ENCODE measurements at places on chromosomes 3 and 15.

- no peak for DNase-seq
Measured at GRCh38 chr3:83628471-83628870, 1330.3 kb upstream of the CADM2 start.

- DNase-seq: no peak
Measured at GRCh38 chr15:49664716-49665115, 43.9 kb downstream of the DTWD1 start.

GRCh38 chr15:94236608-94237007 lies 5.2 kb downstream of the MCTP2 start:
- no peak for DNase-seq

DNA sequence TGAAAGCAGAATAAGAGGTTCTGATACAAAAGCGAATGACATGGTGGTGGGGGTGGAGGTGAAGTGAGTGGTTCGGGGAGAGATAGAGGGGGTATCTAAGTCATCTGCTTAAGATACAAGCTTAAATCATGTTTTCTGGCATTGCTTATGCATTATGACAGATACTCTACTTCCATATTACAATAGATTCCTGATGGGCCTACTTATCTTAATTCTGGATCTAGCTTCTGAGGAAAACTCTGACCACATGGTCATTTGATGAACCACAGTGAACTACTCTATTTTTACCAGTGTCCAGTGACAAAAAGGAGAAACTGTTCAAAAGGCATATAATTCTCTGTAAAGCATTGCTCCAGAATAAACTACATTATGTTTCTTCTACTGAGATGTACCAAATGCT lies 673.7 kb upstream of the CCDC54 start:
- DNase-seq: no peak

- no peak for DNase-seq
Measured at GRCh38 chr15:80568876-80569605, 126.1 kb upstream of the ABHD17C start.

DNA sequence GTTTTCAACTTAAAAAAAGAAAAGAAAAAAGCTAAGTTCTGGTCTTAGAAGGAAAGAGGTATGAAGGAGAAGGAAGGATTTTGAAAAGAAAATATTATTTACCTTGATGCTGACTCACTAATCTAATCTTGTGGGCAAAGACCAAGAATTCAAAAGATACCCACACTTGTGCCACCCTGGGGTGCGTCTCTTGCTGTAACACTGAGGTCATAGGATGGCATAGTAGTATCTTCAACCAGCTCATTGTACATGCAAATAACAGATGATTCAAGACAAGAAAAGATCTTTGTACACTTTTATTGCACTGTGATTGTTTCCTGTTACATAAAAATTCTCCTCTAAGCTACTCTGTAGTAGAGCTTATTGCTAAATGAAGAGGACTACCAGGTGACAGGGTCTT lies 17.3 kb downstream of the PLS1 start:
- no peak for DNase-seq

GRCh38 chr3:17355591-17355990 lies 386.8 kb downstream of the TBC1D5 start:
- DNase-seq: no peak

- DNase-seq: no peak
Measured at GRCh38 chr15:98131924-98132323, 171.4 kb downstream of the ARRDC4 start.

- no peak for DNase-seq
Measured at GRCh38 chr3:188432802-188433520, 279.0 kb downstream of the LPP start.

DNA sequence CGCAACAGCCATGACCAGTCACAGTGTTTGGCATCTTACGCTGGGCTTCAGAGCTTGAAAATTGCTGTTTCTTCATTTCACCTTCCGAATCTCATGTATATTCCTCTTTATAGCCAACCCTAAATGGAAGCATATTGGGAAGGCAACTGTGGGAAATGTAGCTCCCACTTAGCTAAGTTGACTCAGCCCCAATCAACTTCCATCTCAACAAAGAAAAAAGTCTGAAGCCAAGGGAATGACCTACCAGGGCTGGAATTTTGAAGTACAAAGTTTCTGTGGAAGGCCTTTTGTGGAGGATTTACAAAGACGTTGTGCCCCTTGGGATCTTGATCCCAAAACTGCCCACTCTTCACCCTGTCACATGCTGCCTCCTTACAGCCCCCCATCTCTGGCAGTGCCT lies 85.2 kb upstream of the OXTR start:
- DNase-seq: no peak

DNA sequence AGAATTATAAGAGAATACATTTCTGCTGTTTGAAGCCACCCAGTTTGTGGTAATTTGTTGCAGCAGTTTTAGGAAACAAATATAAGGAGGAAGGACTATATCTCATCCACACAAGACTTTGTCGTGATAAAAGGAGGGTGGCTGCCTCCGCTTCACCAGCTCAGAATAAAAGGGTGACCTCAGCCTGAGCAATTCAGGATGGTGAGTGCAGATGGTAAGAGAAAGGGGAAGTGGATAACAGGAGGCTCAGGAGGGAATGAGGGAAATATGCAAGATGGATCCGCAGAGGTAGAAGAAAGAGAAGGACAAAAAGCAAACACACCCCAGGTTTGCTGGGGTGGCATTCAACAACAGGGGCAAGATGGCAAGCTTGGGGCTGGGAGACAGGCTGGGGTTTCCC lies 108.1 kb upstream of the TNFAIP8L3 start:
- no peak for DNase-seq

DNA sequence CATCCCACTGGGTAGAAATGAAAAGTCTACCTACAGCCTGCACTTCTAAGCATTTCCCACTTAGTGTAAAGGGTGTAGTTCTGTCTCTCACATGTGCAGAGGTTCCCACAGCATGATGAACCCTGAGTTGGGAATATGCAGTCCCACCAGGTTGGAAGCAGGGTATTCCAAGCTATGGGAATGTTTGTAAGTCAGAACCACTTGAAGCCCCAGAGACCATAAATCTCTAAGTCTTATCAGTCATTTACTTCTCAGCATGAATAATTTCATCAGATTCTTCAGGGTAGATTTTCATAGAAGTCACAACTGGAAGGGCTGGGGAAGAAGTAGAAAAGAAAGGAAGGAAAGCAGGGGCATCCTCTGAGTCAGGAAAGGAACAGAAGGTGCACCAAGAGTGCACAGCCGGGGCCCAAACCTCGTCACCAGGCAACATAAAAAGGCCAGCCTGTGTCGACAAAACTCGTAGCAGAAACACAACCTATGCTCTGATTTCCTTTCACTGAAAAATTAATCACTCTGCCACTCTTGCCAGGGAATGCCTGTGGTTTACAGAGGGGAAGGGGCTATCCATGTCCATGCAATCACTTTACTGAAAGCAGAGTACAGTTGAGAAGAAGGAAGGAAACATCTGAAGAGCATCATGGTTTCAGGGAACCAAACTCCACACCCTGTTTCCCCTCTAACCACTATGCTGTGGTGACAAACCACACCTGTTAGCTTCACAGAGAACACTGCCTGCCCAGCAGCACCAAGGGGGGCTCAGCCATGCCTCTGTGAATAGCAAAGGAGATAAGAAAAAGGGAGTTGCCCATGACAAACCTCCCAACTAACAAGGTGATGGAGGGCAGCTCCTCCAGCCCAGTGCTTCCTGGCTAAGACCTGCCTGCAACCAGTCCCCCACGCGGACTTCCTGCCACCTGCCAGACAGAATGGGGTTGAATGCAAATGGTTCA lies 40.5 kb downstream of the SH3BP5 start:
- no peak for DNase-seq

DNA sequence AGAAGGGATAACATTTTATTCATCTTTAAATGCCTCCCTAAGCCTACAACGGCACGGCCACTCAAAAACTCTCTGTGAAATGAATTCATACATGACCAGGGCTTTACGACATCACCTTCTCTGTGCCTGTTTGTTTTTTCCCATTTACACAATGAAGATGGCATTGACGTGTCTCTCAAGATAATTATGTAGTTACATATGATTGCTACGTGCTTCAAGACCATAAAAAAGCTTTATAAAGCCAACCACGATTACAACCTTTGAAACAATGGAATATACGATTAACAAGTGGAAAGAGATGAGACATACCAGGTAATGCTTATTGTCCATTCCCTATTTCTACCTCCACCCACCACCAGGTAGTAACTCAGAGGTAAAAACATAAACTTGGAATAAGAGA lies 168.4 kb downstream of the P3H2 start:
- no peak for DNase-seq

DNA sequence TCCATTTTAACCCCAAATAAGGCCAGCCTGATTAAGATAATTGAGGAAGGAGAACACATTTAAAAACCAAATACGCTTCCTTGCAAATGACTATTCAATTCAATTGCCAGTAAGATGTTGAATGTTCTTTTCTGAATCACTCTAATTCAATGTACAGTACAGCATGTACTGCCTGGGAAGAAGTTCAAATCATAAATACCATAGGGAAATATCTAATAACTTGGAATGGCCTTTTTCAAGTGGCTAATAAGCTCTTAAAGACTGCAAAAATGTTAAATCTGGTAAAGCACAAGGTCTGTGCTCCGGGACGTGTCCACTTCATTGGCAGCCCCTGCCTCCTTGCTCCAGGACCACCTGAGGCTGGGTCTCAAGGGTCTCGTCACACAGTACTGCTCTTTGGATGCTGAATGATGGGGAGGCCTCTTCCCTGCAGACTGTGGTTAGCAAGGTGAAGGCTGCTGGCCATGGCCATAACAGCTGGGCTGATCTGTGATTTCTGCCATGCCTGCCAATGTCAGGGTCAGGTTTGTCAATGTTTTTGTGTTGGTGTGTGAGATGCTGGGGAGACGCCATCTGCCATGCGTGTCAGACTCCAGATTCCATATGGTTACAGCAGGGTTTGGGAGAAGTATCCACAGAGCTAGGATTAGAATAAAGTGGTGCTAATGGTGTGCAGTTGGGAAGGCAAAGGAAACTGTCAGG lies 300.5 kb downstream of the ADAMTS17 start:
- DNase-seq: no peak

- DNase-seq: no peak
Measured at GRCh38 chr15:45857291-45857690, 222.5 kb downstream of the SQOR start.

- peak; percentile 73 for DNase-seq
Measured at GRCh38 chr3:157542711-157543500, 39.7 kb upstream of the VEPH1 start.

DNA sequence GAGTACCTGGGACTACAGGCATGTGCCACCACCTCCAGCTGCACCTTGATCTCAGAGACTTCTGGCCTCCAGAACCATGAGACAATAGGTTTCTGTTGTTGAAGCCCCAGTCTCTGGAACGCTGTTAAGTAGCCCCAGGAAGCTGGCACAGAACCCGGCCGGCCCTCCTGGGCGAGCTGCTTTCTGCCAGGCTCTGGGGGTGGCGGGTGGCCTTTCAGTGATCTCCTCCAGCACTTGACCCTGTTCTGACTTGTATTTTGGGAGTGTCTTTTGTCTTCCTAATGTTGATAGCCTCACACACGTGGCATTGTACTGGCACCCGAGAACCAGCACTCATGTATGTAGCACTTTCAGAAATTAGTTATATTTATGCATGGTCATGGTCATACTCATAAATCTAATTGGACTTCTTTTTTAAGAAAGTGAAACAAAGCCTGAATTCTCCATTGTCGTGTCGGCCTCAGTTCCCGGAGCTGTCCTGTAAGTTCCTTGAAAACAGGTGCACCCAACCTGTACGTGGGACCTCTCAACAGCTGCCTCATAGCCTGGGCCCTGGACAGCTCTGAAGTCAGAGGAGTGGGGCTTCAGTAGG lies 74.0 kb downstream of the TFRC start:
- no peak for DNase-seq

DNA sequence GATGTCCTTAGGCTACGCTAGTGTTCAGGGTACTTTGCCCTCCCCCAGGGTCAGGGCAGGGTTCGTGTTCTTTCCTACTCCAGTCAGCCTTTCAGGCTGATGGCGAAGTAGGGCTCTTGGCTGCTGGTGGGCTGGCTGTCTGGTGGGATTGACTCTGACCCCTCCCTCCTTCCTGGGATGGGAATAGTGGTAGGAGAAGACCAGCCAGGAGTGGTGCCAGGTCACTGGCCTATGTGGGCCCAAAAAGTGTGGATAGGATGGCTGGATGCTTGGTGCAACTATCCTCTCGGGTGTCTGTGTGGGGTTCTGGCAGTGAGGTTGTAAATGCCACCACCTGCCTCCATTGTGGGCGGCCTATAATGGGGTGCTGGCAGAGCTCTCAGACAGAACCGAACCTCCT lies 20.4 kb upstream of the EXOG start:
- no peak for DNase-seq

DNA sequence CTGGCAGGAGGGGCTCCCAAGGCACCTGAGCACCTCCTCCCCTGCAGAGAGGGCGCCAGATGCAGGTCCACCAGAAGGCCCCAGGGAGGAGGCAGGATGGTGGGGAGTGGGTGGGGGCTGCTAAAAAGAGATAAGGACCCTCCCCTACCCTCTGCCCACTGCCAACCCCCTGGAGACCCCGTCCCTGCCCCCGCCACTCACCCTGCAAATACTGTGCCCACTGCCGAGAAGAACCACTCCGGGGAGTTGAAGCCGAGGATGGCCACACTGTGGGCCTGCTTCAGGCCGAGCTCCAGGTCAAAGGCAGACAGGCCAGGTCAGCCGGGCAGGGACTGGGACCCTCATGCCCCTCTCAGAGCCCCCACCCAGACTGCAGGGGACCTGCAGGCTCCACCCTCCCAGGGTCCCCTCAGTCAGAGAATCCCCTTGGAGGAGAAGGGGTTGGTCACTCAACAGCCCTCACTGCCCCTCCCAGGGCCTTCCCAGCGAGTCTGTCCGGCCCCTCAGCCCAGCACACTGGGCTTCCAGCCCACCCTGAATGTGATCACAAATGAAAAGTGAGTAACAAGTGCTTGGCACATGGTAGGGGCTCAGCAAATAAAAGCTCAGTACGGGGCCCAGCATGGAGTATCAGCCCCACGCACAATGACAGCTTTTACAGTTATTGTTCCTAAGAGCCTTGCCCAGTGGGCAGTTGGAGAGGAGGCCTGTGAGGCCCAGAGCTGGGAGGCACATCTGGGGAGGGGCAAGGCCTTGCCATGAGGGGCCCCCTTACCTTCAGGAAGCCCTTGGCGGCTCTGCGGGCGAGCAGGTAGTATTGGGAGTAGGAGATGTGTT lies 40.4 kb downstream of the ACSBG1 start:
- no peak for DNase-seq

DNA sequence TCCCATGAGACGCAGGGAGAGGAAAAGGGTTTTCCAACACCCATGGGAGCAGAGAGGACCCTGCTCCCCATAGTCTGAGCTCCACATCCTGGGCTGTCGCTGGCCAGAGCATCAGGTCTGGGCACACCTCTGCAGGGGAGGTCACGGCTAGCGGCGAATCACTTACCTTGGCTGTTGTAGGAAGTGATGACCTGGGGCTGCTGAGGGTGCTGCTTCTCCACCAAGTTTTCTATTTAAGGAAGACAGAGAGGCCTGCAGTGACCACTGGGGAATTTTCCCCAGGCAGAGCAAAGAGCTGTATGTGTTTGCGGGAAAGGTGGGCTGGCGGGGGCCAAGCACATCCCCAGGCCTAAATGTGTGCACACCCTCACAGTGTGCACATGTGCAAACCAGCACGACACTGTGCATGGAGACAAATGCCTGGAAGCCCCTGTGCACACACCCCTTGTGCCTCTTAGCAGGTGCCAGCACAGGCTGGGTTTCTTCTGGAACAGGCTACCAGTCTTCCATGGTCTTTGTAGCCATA lies 7.6 kb downstream of the KY start:
- DNase-seq: no peak
